ENCODE measurements at places on chromosomes 16 and 17.
A peak's percentile ranks its signal among the peaks of the same experiment; 100 is the strongest.

- DNase-seq, result no peak
Measured at GRCh38 chr16:83134638-83135037, 507.9 kb downstream of the CDH13 start.

GRCh38 chr17:29116804-29117753, 63.1 kb downstream of the MYO18A start:
- DNase-seq, result no peak

GRCh38 chr16:85471469-85472431, 141.4 kb upstream of the GSE1 start:
- peak; percentile 88 for DNase-seq

DNA sequence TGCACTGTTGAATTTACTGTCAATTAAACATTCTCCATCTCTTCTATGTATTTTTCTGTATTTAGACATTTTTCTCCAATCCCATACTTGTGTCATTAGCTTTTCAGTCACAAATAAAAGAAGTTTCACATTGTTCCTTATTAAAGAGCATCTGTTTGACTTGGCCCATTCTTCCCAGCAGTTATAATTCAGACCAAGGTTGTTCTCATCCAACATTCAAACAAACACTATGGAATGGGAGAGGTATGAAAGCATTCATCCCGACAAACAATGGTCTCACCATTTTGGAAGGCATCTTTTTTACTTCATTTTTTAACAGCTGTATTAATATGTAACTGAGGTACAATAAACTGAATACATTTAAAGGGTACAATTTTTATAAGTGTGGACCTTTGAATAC, 208.8 kb upstream of the MAF start:
- DNase-seq, result no peak

DNA sequence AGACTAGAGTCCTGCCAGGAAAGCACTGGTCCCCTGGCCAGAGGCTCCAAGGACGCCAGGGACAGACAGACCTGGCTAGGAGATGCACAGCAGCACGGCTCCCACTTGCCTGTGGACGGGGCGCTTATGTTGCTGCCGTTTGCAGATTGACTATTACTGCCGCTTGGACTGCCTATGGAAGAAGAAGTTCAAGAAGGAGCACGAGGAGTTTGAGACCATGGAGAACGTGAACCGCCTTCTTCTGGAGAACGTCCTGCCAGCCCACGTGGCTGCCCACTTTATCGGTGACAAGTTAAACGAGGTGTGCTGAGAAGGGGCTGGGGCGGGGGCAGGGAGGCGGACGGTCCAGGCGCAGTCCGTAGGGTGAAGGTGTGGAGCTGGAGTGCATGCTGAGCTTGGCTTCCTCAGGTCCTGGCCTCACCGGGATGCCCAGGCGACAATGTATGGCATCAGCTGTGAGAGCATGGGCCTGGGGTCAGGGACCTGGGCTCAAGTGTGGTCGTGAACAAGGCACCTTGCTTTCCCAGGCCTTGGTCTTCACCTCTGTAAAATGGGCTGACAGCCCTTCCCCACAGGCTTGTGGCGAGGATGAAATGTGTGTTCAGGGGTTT, 45.6 kb downstream of the ADCY7 start:
- no peak for DNase-seq

GRCh38 chr16:49013727-49014080, 267.9 kb downstream of the CBLN1 start:
- no peak for DNase-seq

GRCh38 chr17:17628388-17629008, 37.0 kb upstream of the PEMT start:
- no peak for DNase-seq

GRCh38 chr16:50273888-50274325, 7.6 kb downstream of the ADCY7 start:
- DNase-seq, result no peak

DNA sequence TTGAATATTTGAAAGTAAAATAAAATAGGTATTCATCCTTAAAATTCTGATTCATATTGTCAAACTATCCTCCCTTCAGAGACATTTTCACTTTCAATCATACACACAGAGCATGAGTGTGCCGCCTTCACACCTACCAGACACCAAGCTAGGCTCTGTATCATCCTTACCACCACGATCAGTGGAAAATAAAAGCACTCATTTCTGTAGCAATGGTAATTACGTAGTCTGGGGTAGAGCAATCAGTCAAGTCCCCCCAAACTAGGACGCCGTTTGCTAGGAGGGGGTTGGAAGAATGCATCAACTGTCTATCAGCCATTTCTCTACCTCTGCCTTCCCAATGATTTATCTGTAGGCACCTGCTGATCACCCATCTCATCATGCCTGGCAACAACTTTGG, 84.6 kb upstream of the GRIN2A start:
- DNase-seq, result no peak

DNA sequence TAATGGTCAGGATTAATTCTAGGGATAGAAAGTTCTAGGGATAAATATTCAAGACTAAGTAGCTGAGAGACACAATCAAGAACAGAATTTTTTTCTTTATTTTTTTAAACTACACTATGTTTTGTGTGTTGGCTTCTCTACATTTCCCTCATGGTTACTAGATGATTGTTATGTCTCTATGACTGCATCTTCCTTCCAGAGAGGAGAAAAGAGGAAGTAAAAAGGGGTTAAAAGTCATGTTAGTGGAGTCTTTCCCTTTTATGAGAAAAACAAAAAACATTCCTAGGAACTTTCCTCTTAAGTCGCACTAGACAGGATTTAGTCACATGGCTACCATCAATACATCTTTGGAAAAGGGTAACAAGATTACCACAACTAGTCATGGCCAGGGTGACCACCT, 375.0 kb downstream of the KCNJ2 start:
- no peak for DNase-seq

GRCh38 chr16:82630688-82631087, 3.9 kb downstream of the CDH13 start:
- DNase-seq, result no peak

DNA sequence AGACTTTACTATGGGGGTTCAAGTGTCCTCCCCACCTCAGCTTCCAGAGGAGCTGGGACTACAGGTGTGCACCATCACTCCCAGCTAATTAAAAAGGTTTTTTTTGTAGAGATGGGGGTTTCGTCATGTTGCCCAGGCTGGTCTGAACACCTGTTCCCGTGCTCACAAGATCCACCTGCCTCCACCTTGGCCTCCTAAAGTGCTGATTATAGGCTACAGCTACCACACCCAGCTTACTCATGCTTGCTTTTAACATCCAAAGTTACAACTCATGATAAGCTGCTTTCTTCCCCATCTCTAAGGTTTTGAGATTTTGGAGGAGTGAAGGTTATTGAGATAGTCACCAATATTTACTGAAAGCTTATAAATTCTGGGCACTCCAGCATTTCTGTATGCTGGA, 2.6 kb downstream of the NUP88 start:
- DNase-seq, result no peak

GRCh38 chr17:8872705-8873435, 5.4 kb upstream of the PIK3R6 start:
- no peak for DNase-seq

DNA sequence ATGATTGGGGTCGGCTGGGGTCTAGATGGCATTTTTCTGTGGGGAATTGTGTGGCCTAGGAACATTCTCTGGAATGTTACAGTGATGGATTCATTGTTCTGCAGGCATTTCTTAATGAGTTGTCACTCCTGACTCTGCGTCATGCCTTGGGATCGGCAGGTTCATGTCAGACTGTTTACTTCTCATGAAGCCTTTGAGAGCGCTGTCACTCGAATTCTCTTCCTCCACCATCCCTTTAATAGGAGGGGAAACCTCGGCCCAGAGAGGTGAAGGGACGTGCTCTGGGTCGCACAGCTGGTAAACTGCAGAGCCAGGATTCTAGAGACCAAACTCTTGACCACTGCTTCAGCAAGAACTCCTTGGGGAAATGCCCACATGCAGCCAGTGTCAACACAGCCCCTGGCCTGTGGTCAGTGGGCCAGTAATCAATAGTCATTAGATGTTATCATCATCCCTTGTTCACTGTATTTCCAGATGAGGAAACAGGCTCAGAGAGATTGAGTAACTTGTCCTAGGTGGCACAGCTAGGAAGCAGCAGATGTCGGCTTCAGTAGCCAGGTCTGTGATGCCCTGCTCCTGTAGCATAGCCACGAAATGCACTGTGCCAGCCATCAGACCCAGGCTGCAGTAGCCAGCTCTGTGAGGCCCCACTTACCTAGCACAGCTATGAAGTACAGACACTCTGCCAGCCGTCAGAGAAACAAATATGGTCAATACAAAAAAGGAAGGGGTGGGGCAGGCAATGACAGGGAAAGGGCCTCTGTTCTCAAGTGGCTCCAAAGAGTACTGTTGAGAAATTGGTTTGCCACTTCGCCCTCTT, 259.0 kb downstream of the CPPED1 start:
- DNase-seq, result peak; percentile 30

DNA sequence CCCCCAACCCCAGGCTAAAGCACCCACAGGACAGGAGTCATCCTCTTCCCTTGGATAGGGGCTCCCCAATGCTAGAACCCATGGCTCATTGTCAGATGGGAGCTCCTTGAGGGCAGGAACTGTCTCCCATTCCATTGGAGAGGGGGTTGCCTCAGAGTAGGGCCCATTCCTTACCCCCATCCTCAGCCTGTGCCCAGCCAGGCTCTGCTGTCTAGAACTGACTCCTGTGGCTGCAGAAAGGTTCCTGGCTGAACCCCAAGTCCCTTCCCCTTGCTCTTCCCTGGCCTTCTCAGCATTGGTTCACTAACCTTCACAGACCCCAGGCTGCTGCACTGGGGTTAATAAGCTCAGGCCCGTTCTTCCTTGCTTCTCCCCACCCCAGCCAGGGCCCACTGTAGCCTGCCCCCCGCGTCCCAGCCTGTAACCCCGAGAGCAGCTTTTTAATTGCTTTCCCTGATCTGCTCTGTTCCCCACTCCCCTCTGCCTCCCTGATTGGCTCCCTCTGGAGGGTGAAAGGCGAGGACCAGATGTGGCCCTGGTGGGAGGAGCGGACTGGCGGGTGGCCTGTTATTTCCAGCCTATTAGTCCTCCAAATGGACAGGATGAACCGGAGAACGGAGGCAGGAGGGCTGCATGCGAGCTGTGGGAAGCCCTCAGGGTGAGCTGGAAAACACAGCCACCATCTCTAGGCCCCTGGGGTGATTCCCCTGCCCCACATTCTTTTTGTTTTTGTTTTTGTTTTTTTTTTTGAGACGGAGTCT, 6.0 kb upstream of the GFAP start:
- DNase-seq, result no peak

DNA sequence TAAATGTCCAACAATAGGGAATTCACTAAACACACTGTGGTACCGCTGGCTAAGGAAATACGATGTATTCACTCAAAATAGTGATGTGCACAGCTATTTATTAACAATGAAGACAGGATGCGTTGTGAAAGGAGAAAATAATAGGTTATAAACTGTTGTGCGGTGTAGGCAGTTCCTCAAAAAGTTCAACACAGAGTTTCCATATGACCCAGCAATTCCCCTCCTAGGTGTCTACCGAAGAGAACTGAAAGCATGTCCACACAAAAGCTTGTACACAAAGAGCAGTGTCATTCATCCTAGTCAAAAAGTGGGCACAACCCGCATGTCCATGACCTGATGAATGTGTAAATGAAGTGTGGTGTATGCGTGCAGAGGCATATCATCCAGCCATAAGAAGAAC, 1.2 kb upstream of the CES1 start:
- no peak for DNase-seq

- no peak for DNase-seq
Measured at GRCh38 chr16:86882586-86883280, 304.4 kb downstream of the FOXL1 start.

- no peak for DNase-seq
Measured at GRCh38 chr17:28204751-28205150, 114.2 kb upstream of the TMEM97 start.

DNA sequence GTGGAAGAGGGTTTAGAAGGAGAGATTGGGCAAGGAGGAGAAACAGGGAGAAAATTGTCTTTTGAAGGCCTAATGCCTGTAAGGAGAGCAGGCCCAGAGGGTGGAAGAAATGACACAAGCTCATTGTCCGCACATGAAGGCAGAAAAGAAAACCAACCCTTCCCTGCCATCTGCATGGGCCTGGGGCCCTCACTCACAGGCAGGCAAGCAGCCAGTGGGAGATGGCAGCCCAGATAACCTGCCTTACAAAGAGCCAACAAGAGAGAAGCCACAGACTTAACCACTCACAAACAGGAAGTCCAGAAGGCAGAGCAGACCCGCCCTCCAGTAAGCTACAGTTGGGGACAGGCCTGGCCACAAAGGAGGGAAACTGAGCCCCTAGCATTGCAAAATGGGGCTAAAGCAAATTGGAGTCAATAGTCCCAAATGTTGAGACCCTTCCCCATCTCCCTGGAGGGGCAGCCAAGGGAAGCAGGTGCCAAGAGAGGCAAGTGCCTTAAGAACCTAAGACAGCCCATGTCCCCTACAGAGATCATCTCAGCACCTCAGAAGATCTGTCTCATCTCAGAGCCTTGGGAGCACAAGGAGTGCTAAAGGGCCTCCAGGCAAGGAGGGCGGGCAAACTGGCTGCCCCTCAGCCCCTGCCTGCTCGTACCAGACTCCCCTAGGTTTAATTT, 7.3 kb upstream of the TSPOAP1 start:
- DNase-seq, result no peak

GRCh38 chr17:59858167-59858816, 34.5 kb downstream of the TUBD1 start:
- no peak for DNase-seq

DNA sequence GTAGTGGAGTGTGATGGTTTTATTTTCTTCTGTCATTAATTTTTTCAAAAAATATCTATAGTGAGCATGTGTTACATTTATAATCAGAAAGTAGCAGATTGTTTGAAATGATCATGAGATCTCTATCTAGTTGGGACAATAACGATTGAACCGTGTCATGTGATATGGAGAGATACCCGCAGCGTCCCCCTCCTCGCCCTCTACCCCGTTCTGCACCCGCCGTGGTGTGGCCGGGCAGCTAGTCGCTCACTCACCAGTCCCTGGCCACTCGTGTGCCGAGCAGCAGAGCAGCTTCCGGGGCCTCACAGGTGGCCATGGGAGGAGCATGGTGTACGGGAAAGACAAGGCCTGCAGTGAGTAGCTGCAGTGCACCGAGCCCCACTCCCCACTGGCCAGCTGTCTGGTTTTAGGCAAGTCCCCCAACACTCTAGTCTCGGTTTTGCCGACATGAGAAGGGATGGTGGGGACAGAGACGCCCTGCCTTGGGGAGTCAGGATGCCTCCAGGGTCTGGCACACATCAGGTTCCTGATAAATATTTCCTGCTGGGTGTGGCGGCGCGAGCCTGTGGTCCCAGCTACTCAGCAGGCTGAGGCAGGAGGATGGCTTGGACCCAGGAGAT, 15.3 kb downstream of the MLYCD start:
- no peak for DNase-seq

GRCh38 chr16:35173295-35173694, 1713.9 kb downstream of the TP53TG3F start:
- DNase-seq, result no peak

All from NCI-H510A (cell line).